Neuronal stem cell (in vitro differentiated cells): ENCODE measurements at places on chromosomes 6 and 20.

DNA sequence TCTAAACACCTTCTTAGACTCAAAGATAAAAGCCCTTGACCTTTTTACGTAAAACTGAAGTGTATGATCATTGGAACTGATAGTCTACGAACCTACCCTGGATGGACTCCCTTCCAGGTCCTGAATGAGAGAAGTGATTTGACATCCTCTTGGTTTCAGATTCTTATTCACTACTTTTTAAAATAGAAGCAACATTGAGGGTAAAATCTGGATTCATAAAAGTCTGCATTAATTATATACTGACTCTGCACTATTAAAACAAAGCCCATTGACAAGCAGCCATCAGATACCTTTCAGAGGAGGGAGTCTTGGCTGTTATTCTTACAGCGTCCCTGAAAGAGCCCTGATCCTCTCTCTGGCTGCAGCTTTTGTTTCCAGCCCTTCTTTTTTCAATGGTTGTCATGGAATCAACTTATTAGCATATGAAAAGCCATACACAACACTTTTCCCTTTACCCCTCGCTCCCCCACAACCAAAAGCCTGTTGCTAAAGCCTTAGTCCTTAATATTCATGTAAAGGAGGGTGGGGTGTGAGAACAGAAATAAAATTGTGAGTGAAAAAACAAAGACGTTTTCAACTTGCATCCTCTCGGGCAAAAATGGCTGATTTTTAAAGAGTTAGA, 270.0 kb upstream of the MARCKS start:
- DNase-seq: peak; percentile 83
- peak overlapping the region; percentile 41 for H3K4me3 ChIP-seq
- H3K27me3 ChIP-seq: no peaks in the 10 kb centered on the region

- H3K27ac ChIP-seq: no peak overlapping the region
- peak overlapping the region; percentile 51 for H3K4me3 ChIP-seq
- no peak for DNase-seq
- no peaks in the 10 kb centered on the region for H3K36me3 ChIP-seq
- no peaks in the 10 kb centered on the region for H3K4me1 ChIP-seq
Measured at GRCh38 chr6:27617046-27617687, 144.3 kb upstream of the ZNF184 start.

GRCh38 chr6:8085053-8085511, 17.3 kb downstream of the EEF1E1 start:
- no peaks in the 10 kb centered on the region for H3K27me3 ChIP-seq
- H3K4me1 ChIP-seq: no peaks in the 10 kb centered on the region
- H3K36me3 ChIP-seq: peaks cover 93% of the 10 kb centered on the region
- H3K4me3 ChIP-seq: no peak overlapping the region
- no peak for DNase-seq

- no peaks in the 10 kb centered on the region for H3K4me1 ChIP-seq
Measured at GRCh38 chr20:38426006-38426897, 8.9 kb downstream of the SNHG17 start.

DNA sequence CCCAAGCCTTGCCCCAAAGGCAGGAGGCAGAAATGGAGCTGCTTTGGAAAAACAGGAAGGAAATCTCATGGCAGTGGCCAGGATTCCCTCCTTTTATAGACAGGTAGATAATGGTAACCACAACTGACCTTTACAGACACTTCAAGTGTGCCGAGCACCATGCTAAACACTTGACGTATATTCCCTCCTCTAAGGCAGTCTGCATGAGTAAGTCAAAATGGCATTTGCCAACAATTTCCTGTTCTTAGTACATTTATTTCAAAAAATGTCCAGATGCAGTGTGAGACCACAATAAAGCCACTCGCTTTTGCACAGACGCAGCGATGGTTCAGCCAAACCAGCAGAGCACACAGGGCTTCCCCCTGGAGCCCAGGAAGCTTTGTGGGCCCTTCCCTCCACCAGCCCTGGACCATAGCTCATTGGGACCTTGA, 16.5 kb upstream of the GPR6 start:
- H3K27me3 ChIP-seq: no peaks in the 10 kb centered on the region
- H3K4me3 ChIP-seq: no peak overlapping the region
- H3K27ac ChIP-seq: no peak overlapping the region
- H3K4me1 ChIP-seq: no peaks in the 10 kb centered on the region

DNA sequence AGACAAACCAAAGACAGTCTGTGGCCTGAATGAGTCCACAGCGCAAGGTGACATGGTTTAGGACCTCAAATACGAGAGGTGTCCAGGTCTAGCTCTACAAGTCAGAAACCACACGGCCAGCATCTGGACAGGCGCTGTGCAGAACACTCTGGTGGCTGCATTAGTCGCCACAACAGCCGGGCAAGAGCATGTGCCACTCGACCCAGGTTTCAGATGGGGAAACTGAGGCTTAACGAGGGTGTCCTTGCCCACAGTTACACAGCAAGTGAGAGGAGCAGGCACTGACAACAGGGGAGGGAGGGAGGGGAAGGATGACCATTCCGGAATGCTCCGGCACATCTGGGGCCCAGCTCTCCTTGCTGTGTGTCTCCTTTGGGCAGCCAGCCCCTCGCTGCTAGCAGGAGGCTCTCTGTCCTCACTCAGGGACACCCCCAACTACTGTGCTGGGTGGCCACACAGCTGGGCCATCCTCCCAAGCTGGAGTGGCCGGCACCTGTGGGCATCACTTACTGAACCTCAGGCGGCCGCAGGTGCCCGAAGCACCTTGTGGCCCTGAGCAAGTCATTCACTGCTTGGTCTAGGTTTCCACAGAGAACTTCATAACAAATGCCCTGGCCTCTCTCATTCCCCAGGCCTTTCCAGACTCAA, 6.6 kb downstream of the DLL1 start:
- H3K4me3 ChIP-seq: no peak overlapping the region
- no peak for DNase-seq
- H3K27me3 ChIP-seq: no peaks in the 10 kb centered on the region
- H3K4me1 ChIP-seq: peaks cover 35% of the 10 kb centered on the region

DNA sequence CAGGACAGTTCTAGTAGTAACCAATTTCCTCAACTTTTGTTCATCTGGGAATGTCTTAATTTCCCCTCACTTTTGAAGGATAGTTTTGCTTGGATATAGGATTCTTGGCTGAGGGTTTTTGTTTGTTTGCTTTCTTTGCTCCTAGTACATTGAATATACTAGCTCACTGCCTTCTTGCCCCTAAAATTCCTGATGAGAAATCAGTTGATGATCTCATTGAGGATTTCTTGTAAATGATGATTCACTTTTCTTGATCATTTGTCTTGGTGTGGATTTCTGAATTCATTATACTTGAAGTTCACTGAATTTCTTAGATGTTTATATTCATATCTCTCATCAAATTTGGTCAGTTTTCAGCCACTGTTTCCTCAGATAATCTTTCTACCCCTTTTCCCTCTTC, 49.1 kb upstream of the PRDM1 start:
- no peak overlapping the region for H3K4me3 ChIP-seq
- H3K27ac ChIP-seq: no peak overlapping the region
- DNase-seq: no peak
- H3K4me1 ChIP-seq: no peaks in the 10 kb centered on the region

DNA sequence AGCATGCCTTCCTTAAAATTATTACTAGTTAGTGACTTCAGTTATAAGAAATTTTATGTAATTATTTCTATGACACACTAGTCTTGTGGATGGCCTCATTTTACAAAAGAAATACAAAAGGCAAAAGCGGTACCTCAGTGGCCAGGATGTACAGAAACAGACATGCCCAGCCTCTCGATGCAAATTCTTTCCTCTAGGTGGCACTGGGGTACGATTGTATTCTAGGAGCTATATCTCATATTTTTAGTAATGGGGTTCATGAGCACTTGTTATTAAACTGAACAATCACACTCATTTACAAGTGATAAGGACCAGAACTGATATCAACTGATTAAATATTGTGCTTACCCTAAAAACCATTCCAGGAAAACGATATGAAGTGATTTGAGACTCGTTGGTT, 59.8 kb downstream of the SOD2 start:
- H3K36me3 ChIP-seq: no peaks in the 10 kb centered on the region
- no peak overlapping the region for H3K4me3 ChIP-seq
- no peaks in the 10 kb centered on the region for H3K27me3 ChIP-seq
- no peak overlapping the region for H3K27ac ChIP-seq
- H3K4me1 ChIP-seq: no peaks in the 10 kb centered on the region
